ENCODE measurements at places on chromosomes 12 and 14. TPM values are rescaled to one million over a fixed set of nuclear protein-coding genes. Genes with fewer than 3 reads are reported as not detected.

GRCh38 chr14:70887207-70887681 lies 20.0 kb upstream of the PCNX1 start:
- H3K36me3 ChIP-seq = no peaks in the 10 kb centered on the region
- H3K27me3 ChIP-seq = peaks cover 3% of the 10 kb centered on the region
- H3K4me3 ChIP-seq = no peak overlapping the region
- H3K27ac ChIP-seq = no peak overlapping the region
- peaks cover 10% of the 10 kb centered on the region for H3K4me1 ChIP-seq

DNA sequence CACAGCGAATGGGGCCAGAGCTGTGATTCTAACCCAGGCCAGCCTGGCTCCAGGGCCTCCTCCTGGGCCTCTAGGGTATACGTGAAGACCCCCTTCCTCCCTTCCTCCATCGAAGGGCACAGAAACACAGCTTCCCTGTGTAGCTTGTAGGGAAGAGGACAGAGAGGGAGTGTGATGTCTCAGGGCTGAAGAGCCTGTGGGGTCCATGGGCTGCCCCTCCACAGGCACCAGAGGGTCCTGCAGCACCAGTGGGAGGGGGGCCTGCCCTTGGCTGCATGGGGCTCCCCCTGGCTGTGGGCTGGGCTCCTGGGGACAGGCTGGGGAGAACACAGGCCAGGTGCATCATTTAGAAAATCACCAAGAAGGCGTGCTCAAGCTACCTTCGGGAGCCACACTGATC lies 178.5 kb downstream of the CALM1 start:
- H3K36me3 ChIP-seq = no peaks in the 10 kb centered on the region
- H3K4me1 ChIP-seq = peaks cover 24% of the 10 kb centered on the region
- H3K4me3 ChIP-seq = no peak overlapping the region
- H3K27me3 ChIP-seq = no peaks in the 10 kb centered on the region

GRCh38 chr12:18888047-18888446 lies 150.1 kb downstream of the CAPZA3 start:
- peaks cover 12% of the 10 kb centered on the region for H3K36me3 ChIP-seq
- peaks cover 29% of the 10 kb centered on the region for H3K4me1 ChIP-seq
- H3K27me3 ChIP-seq = no peaks in the 10 kb centered on the region
- peak overlapping the region; percentile 8 for H3K27ac ChIP-seq

Gene ZNF891
- 3.4 TPM for total RNA-seq

Gene IL23A
- 2.9 TPM for total RNA-seq

Gene PRKD1
- total RNA-seq = 5.8 TPM

DNA sequence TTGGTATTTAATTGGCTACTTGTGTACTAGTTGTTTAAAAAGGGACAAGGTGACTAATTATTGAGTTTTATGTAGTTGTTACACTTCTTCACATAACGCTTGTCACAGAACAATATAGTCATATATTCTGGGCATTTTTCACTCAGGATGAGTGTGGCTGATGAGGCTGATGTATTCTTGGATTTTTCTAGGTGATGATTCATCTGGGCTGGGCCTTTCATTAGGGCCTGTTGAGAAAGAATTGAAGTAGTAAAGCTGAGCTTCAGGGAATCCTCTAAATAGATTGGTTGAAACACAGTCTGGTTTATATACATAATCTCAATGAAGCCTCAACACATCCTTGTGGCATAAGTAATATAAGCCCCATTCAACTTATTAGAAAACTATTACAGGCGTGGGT lies 445.7 kb downstream of the DAD1 start:
- H3K27ac ChIP-seq = no peak overlapping the region
- DNase-seq = no peak
- peaks cover 2% of the 10 kb centered on the region for H3K4me1 ChIP-seq
- H3K4me3 ChIP-seq = no peak overlapping the region

GRCh38 chr14:64232095-64232838 lies 61.9 kb downstream of the ESR2 start:
- H3K27me3 ChIP-seq = no peaks in the 10 kb centered on the region
- no peak overlapping the region for H3K4me3 ChIP-seq
- no peak for DNase-seq
- peaks cover 14% of the 10 kb centered on the region for H3K36me3 ChIP-seq
- H3K4me1 ChIP-seq = no peaks in the 10 kb centered on the region
- H3K27ac ChIP-seq = no peak overlapping the region

DNA sequence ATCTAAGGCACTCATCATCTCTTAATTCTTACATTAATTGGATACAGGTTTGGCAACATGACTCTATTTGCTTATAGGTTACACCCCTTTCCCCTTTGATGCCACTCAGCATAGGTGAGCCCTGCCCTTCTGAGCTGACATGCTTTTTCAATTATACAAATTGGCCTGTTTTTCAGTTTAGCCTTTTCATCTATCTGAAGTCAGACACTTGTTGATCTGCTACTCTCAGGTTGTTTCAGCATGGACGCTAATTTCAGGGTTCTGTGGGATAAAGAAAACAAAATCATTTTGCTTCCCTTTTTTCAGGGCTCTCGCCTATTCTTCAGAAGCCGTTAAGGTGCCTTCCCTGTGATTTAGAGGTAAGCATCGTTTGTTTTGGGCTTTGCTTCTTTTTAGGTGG lies 55.3 kb downstream of the DACT1 start:
- H3K27me3 ChIP-seq = no peaks in the 10 kb centered on the region
- H3K36me3 ChIP-seq = peaks cover 10% of the 10 kb centered on the region
- no peak overlapping the region for H3K27ac ChIP-seq
- no peak overlapping the region for H3K4me3 ChIP-seq

GRCh38 chr12:7747246-7747645 lies at the start of gene CLEC4C:
TSS of gene CLEC4C (minus strand) at chr12:7747375. CDS start at chr12:7747348, 27 bp downstream.
- H3K4me3 ChIP-seq = no peak within 1 kb of the TSS
- H3K27me3 ChIP-seq = no peaks in the 10 kb centered on the region
- DNase-seq = no peak
- peak within 1 kb of the TSS; percentile 1 for H3K27ac ChIP-seq
- H3K4me1 ChIP-seq = peaks cover 14% of the 10 kb centered on the region
- H3K36me3 ChIP-seq = peaks cover 17% of the 10 kb centered on the region

GRCh38 chr12:106602076-106602475 lies 19.3 kb downstream of the RFX4 start:
- no peaks in the 10 kb centered on the region for H3K27me3 ChIP-seq
- H3K36me3 ChIP-seq = no peaks in the 10 kb centered on the region
- H3K27ac ChIP-seq = no peak overlapping the region
- no peak overlapping the region for H3K4me3 ChIP-seq
- DNase-seq = no peak

Gene JPH4
- total RNA-seq = 50.1 TPM

GRCh38 chr14:105400016-105400415 lies 1.7 kb downstream of the TEX22 start:
- peaks cover 64% of the 10 kb centered on the region for H3K27me3 ChIP-seq
- H3K27ac ChIP-seq = no peak overlapping the region
- DNase-seq = no peak
- no peak overlapping the region for H3K4me3 ChIP-seq
- peaks cover 51% of the 10 kb centered on the region for H3K36me3 ChIP-seq

GRCh38 chr14:75088566-75089373 lies 19.3 kb downstream of the ZC2HC1C start:
- H3K36me3 ChIP-seq = peaks cover 49% of the 10 kb centered on the region
- H3K4me3 ChIP-seq = no peak overlapping the region
- peak overlapping the region; percentile 53 for H3K27ac ChIP-seq
- no peaks in the 10 kb centered on the region for H3K27me3 ChIP-seq

DNA sequence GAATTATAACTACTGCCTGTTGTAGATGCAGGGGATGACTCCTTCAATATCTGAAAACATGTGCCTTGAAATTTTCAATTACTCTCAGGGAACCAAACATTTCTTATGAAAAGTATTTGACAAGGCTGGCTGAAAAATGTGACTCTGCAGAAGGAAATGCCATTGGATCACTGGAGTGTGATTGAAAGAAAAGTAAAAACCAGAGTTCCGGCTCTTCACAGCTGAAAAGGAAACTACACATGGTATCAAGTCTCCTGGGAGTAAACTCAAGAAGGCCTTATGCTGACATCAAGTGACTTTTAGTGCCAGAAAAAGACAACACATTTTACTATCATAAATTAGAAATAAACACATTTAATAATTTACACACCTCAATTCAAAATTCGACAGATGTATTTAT lies 693.0 kb downstream of the LRFN5 start:
- H3K4me1 ChIP-seq = no peaks in the 10 kb centered on the region
- no peak overlapping the region for H3K27ac ChIP-seq
- peaks cover 9% of the 10 kb centered on the region for H3K36me3 ChIP-seq
- no peak for DNase-seq

Gene SLC25A29
- total RNA-seq = 181 TPM

DNA sequence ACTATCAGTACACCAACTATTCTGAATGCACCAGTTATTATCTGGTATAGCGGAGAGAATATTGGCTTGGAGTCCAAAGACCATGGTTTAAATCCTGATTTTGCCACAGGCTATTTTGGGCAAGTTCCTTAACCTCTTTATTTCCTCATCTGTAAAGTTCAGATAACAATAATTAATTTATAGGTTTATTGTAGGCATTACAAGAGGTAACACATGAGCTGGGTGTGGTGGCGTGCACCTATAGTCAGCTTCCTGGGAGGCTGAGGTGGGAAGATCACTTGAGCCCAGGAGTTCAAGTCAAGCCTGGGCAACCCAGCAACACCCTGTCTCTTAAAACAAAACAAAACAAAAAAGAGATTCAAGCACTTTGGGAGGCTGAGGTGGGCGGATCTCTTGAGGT lies 23.1 kb downstream of the PHLDA1 start:
- peaks cover 11% of the 10 kb centered on the region for H3K36me3 ChIP-seq
- H3K4me1 ChIP-seq = peaks cover 25% of the 10 kb centered on the region
- no peak for DNase-seq
- H3K27me3 ChIP-seq = peaks cover 4% of the 10 kb centered on the region

- H3K4me3 ChIP-seq = no peak overlapping the region
- H3K36me3 ChIP-seq = no peaks in the 10 kb centered on the region
- DNase-seq = no peak
- no peaks in the 10 kb centered on the region for H3K27me3 ChIP-seq
- peaks cover 27% of the 10 kb centered on the region for H3K4me1 ChIP-seq
These were observed 12.2 kb downstream of the RERG start for GRCh38 chr12:15208871-15209656.

- no peak overlapping the region for H3K27ac ChIP-seq
- no peaks in the 10 kb centered on the region for H3K27me3 ChIP-seq
- 0 out of 2 replicates have a peak, but pooled peaks cover 4% of the 10 kb centered on the region for H3K36me3 ChIP-seq
- peaks cover 29% of the 10 kb centered on the region for H3K4me1 ChIP-seq
These were observed 91.4 kb downstream of the SETD3 start for GRCh38 chr14:99389174-99389826.

Gene KLRB1
- total RNA-seq = not detected

Gene NRXN3
- 2.9 TPM for total RNA-seq

DNA sequence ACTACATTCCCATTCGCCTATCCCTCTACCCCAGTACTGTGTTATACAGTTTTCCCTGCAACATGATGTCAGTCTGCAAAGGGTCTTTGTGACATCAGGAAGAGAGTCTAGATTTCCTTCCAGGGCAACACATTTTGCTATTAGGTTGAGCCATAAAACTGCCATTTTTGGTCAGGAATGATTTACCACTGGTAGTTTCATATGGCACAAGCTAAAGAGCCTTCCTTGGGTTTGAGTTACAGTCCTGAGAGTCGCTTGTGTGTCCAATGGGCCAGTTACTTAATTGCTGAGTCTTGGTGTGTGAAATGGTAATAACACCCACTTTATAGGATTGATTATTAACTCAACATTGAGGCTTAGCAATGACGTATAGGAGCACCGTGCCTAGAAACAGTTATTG lies 22.6 kb upstream of the AMIGO2 start:
- no peak overlapping the region for H3K4me3 ChIP-seq
- peaks cover 22% of the 10 kb centered on the region for H3K4me1 ChIP-seq
- no peak overlapping the region for H3K27ac ChIP-seq
- no peaks in the 10 kb centered on the region for H3K36me3 ChIP-seq

GRCh38 chr14:76827696-76828296 lies 1.6 kb downstream of the LRRC74A start:
- H3K27me3 ChIP-seq = no peaks in the 10 kb centered on the region
- DNase-seq = no peak
- H3K27ac ChIP-seq = no peak overlapping the region
- H3K4me3 ChIP-seq = no peak overlapping the region
- H3K4me1 ChIP-seq = peaks cover 23% of the 10 kb centered on the region
- H3K36me3 ChIP-seq = peaks cover 3% of the 10 kb centered on the region

Gene TEX22
- total RNA-seq = 0.87 TPM

DNA sequence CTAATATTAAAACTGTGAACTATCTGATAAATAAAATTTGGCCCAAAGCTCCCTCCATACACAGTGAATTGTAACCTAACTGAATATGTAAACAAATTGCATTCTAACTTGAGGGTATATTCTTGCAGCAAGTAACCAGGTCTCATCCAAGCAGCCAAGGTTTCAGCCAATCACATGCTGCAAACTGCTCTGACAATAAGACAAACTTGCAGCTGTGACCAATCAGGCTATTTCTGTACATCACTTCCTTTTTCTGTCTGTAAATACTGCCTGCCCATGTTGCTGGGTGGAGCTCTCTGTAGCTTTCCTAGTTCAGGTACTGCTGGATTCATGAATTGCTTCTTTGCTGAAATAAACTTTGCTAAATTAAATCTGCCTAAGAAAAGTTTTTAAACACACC lies 499.0 kb downstream of the GALC start:
- H3K4me1 ChIP-seq = peaks cover 19% of the 10 kb centered on the region
- H3K4me3 ChIP-seq = no peak overlapping the region
- H3K36me3 ChIP-seq = no peaks in the 10 kb centered on the region
- H3K27me3 ChIP-seq = no peaks in the 10 kb centered on the region
- no peak for DNase-seq
- no peak overlapping the region for H3K27ac ChIP-seq

DNA sequence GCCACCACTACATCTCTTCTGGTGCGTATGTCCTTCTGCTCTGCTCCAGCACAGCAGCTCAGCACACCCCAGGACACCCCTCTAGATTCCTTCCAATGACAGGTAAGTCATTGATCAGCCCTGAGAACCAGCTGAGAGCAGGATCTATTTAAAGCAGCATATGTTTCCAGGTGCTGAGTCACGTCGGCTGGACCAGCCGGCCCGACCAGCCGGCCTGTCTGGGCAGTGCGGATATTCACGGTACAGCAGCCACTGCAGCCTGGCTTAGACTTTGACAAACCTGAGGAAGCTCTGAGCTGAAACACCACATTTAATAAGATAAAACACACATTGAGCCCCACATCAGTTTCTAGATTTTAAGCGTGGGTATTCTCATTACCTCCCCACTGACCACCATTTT lies 31.8 kb upstream of the RPH3A start:
- H3K36me3 ChIP-seq = peaks cover 17% of the 10 kb centered on the region
- 0 out of 2 replicates have a peak, but pooled peaks cover 6% of the 10 kb centered on the region for H3K4me1 ChIP-seq
- no peaks in the 10 kb centered on the region for H3K27me3 ChIP-seq
- no peak for DNase-seq

GRCh38 chr12:49818241-49818895 lies 9.8 kb downstream of the NCKAP5L start:
- peaks cover 17% of the 10 kb centered on the region for H3K4me1 ChIP-seq
- no peak overlapping the region for H3K27ac ChIP-seq
- DNase-seq = no peak
- H3K4me3 ChIP-seq = no peak overlapping the region
- H3K27me3 ChIP-seq = no peaks in the 10 kb centered on the region

- H3K4me3 ChIP-seq = peak overlapping the region; percentile 89
- no peak overlapping the region for H3K27ac ChIP-seq
- H3K4me1 ChIP-seq = peaks cover 41% of the 10 kb centered on the region
- no peak for DNase-seq
- H3K27me3 ChIP-seq = peaks cover 15% of the 10 kb centered on the region
These were observed 82.6 kb upstream of the HMGA2 start for GRCh38 chr12:65741656-65742017.

Gene C14orf93
- total RNA-seq = 8.1 TPM

GRCh38 chr12:12630850-12631249 lies 19.2 kb downstream of the CREBL2 start:
- no peak overlapping the region for H3K4me3 ChIP-seq
- no peak overlapping the region for H3K27ac ChIP-seq
- H3K4me1 ChIP-seq = no peaks in the 10 kb centered on the region
- H3K36me3 ChIP-seq = 0 out of 2 replicates have a peak, but pooled peaks cover 2% of the 10 kb centered on the region
- no peak for DNase-seq

GRCh38 chr14:102873546-102874061 lies 48.9 kb upstream of the AMN start:
- H3K27me3 ChIP-seq = no peaks in the 10 kb centered on the region
- H3K4me1 ChIP-seq = no peaks in the 10 kb centered on the region
- no peak overlapping the region for H3K4me3 ChIP-seq

Gene TRIM9
- total RNA-seq = 4.0 TPM
